ENCODE measurements at places on chromosomes 2 and 18.

DNA sequence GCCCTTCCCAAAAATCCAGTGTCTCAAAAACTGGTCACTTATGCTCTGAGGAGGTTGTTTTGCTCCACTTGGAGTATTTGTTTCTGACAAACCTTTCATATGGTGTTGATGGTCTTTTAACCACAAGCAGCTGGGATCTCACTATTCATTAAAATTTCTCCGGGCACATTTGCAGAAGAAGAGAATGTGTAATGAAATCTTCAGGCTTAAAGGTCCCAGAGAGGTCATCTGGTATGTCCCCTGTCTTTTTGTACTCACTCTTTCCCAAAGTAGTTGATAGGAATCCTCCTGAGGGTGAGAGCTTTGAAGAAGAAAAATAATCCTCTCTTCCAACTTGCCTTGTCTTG lies 430.8 kb downstream of the SETBP1 start:
- DNase-seq: no peak

- peak; percentile 94 for DNase-seq
These were observed 13.3 kb upstream of the MTIF2 start for GRCh38 chr2:55282110-55282917.

DNA sequence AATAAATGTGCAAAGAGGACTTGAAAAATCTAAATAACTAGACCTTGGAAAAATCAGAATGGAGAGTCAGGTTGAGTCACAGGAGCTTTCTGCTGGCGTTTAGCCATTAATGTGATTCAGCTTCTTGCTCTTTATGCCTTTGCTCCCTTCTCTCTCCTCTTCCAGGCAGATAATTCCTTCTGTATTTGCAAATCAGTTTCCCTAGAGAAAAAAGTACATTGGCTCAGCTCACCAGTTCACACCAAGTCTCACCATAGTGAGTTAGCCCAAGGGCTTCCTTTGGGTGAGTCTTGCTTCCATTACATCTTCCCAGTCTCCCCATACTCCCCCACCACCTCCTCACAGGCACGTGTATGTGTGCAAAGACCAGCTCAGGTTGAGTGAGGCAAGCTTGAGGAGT lies 73.6 kb downstream of the CYBRD1 start:
- peak; percentile 10 for DNase-seq

- peak; percentile 7 for DNase-seq
These were observed 30.6 kb downstream of the SCN3A start for GRCh38 chr2:165173215-165173614.

Measured in common myeloid progenitor, CD34-positive (primary cell).